ENCODE measurements at places on chromosomes 3 and 15.

DNA sequence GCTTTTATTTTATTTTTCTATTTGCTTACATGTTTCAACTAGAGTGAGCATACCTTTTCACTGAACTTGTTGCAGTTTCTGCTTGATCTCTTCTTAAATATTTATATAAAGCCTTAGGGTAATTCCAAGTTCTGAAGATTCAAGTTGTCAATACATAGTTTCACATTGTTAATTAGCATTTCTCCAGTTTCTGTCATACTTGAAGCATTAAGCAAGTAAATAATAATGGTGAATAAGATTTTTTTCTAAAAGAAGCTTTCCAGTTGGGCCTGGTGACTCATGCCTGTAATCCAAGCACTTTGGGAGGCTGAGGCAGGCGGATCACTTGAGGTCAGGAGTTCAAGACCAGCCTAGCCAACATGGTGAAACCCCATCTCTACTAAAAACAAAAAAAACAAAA, 53.9 kb downstream of the CALML4 start:
- no peak for DNase-seq

GRCh38 chr3:47571391-47572175, 7.1 kb downstream of the CSPG5 start:
- DNase-seq, result no peak

GRCh38 chr3:100081311-100081710, 33.0 kb downstream of the FILIP1L start:
- no peak for DNase-seq

DNA sequence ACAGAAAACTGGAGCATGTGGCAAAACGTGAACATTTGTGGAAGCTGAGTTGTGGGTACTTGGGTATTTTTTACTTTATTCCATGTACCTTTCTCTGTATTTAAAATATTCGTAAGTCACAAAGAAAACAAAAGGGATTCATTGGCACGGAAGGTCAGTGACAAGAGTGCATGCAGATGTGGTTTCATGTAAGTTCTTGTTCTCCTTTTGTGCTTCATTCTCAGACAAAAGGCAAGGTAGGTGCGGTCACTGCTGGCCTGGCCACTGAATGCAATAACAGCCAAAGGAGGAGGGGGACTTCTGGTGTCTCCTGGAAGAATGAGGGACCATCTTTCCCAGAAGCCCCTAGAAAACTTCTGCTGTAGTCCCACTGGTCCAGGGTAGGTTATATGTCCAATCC, 200.0 kb upstream of the TOPAZ1 start:
- DNase-seq, result no peak

- DNase-seq, result no peak
Measured at GRCh38 chr3:66270701-66271100, 49.9 kb downstream of the SLC25A26 start.

GRCh38 chr15:45341790-45342189, 36.6 kb downstream of the GATM start:
- DNase-seq, result no peak

DNA sequence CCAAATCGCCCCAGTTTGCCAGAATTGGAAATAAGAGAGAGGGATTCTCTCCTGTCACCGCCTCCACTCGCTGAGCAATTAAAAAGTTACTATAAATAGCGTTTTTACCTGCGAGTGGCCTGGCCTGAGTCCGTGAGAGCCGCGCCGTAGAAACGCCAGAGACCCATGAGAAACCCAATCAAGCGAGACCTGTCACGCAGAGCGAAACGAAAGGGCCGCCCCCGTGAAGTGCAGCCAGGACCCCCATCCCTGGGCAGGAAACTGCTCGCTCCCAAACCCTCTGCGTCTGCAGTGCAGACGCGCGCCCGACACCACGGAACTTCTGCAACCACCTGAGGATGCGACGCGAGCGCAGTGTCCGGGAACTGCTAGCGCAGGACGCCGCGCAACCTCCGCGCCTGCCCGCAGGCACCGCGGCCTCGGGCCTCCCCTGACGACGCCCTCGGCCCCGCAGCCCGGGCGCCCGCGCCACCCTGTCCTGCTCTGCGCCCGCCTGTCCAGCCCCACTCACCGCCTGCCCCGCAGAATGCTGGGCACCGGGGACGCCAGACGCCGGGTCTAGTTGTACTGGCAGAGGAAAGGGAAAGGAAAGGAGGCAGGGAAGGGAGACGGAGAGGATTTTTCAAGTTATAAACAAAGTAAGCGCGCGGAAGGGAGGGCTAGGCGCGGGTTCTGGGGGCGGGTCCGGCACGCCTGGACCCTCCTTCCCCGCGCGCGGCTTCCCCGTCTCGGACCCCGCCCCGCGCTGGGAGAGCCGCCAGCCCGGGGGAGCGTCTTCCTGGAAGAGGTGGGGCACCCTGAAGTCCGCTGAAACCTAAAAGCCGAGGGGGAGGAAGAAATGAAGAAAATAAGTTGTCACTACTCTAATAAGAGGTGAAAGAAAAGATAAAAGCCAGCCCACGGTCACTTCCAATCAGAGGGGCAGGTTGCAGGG, at the start of gene PLSCR4:
TSS of gene PLSCR4 (minus strand) at position 657 of the 934 bp plus-strand sequence. CDS start 29,034 bp downstream, outside the sequence.
- no peak for DNase-seq

All from kidney epithelial cell (primary cell).